ENCODE measurements at places on chromosomes 1 and 21.

DNA sequence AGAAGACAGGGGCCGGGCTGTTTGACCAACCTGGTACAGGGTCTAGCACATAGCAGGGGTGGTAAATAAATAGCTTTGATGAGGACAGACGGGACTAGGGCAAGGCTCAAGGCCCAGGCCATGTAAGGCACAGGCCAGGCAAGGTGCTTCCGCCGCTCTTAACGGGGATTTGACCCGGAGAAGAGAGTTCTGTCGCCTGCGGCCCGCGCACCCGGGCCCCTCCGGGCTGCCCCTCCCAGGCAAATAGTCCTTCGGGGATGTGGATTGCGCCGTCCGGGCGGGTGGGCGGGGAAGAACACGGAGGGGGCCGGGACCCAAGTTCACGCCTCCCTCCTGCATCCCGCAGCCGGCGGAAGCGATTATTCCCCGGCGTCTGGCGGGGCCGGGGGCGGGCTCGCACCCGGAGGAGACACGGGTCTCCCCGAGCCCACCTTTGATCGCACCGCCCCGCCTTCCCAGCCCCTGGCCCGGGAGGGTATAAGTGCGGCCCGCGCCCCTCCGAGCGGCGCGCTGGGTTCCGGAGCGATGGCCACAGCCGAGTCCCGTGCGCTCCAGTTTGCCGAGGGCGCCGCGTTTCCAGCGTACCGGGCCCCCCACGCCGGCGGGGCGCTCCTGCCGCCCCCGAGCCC lies at the start of gene MIXL1:
TSS of gene MIXL1 (plus strand) at position 508 of the 629 bp plus-strand sequence. CDS start at position 526, 18 bp downstream.
- no peak for DNase-seq

DNA sequence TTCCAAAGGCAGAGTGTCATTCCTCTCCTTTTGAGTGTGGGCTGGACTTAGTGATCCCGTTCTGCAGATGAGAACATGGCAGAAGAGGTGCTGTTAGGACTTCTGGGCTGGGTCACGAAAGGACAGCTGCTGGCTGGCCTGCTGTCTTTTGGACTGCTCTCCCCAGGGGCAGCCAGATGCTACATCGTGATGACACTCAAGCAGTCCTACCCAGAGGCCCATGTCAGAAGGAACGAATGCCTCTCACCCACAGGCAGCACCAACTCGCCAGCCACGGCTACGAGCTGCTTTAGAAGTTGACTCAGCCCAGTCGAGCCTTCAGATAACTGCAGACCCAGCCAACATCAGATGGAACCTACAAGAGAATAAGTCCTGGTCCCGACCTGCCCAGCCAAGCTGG lies 156.5 kb downstream of the KCNJ6 start:
- DNase-seq, result no peak

DNA sequence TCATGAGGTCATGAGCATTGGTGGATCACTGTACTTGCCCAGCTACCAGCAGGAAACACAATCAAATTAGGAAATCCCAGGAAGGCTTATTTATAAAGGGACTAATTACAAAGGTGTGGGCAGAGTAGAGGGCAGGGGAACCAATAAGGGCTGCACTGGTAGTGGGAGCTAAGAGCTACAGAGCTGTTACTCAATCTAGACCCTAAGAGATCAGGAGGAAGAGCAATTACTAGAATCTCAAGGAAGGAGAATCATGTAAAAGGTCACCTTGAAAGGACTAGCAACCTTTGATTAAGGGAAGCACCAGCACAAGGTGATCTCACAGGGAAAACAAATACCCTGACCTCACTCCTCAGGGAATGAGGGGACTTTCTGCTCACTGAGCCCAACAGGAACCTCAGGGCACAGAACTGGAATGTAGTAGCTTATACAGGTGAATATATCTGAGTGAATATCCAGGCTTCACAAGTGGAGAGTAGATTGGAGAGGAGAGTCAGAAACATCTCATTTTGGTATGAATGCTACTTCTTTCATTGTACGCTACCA lies 66.8 kb downstream of the SAMSN1 start:
- no peak for DNase-seq

- DNase-seq, result no peak
Measured at GRCh38 chr1:192575499-192576189, at the start of gene RGS1. Gene RGS1 (plus strand): TSS chr1:192575773. CDS start chr1:192575793, 20 bp downstream.

DNA sequence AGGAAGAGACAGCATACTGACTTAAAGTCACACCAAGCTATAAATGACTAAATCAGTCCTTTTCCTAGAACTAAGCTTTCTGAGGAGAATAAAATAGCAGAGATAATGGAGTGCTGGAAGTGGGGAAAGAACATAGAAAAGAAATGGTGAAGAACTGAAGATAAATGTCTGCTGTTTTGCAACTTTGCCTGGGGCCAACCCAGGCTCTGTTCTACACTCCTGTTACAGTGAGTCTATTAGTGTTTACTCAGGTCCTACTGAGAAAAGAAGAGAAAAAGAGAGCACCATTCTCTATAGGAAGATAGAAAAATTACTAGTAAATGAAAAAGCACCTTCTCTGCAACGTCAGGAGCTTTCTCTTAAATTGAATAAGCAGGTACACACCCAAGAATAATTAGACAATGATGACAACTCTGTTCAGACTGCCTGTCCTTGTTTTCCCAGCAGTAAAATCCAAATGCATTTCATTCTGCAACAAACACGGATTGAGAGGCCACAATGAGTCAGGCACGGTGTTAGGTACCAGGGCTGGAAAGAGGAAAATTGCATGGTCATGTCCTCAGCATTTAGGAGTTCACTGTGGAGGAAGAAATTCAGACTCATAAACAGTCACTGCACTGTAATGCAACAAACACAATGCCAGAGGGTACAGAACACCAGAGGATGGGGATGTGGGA lies 139.4 kb upstream of the CAMK1G start:
- no peak for DNase-seq

DNA sequence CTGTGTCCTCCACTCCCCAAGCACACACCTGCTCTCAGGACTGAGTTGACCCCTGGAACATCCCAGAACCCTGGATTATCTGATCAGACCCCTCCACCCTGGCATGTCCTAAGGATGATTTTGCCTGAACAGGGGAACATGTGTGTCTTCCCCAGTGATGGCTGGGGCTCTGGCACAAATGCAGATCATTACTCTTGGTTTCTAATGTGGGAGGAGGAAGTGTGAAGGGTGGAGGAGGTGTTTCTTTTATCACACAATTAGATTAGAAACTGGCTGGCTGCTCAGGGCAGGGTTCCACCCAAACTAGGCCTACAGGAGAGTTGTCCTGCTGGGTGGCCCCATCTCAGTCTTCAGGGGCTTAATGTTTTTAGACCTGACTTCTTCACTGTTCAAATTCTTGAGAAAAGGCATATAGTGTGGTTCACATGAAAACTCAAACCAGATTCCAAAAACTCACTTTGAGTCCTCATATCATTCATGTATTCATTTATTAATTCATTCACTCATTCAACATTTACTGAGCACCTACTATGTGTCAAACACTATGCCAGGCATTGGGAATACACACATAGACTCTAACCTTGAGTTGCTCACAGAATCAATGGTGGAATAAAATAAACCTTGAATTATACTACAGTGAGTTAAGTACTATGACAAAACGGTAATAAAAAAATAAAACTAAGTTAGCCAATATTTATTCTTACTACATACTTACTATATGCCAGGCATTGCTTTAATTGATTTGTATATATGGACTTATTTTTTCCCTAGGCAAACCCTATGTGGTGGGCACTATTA lies 221.8 kb upstream of the JUN start:
- no peak for DNase-seq

DNA sequence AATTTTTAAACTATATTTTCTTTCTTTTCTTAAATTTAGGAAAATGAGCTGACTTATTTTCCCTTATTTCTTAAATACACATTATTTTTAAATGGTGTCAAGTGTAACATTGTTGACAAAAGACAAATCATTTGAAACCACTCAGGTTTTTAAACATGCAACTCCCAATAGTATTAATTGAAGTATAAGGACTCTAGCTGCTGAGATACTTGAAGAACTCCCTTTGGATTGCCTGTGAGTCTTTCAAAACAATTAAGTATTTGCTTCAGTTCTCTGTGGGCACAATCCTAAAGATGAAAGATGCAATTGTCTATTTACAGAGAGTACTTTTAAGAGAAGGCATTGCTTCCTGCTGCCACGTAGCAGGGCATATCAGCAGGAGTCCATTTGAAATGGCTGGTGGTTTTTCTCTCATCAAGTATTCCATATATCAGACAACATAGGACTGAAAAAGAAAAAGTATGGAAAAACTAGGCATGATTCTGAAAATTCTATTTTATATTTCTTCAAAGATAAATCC lies 373.4 kb downstream of the NEGR1 start:
- no peak for DNase-seq

- no peak for DNase-seq
Measured at GRCh38 chr1:94855307-94855700, 35.1 kb downstream of the SLC44A3 start.

DNA sequence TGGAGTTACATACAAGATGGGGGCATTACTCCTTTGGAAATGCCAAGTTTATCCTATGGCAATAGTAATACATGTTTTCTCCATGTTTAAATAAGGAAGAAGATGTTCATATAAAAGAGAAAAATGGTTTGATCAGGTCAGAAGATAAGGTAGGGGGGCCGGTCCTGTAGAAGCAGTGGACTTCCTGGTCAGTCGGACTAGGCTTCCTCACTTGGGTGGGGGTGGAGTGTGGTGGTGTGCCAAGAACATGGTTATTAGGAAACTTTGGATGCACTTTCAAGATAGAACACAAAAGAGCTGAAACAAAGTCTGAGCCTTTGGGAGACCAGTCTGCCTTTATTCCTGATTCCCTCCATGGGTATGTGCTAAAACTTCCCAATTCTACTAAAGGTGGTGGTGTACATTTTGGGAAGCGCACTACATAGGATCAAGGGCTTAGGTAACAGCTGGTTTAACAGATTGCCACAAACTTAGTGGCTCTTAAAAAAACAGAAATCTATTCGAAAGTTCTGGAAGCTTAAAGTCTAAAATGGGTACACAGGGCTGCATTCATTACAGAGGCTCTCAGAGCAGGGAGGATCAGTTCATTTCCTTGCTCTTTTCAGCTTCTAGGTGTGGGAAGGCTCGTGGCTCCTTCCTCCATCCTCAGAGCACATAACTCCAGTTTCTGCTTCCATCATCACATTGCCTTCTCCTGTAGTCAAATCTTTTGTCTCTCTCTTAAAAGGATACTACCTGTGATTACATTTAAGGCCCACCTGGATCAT lies 64.6 kb downstream of the KDM1A start:
- DNase-seq, result peak; percentile 36

GRCh38 chr1:19457607-19458006 lies 27.7 kb downstream of the CAPZB start:
- no peak for DNase-seq

GRCh38 chr21:38505654-38506523 lies 7.6 kb upstream of the ERG start:
- no peak for DNase-seq

GRCh38 chr1:220791956-220792355 lies 5.2 kb downstream of the MTARC1 start:
- peak; percentile 34 for DNase-seq

GRCh38 chr1:205481218-205481617 lies 23.3 kb upstream of the CDK18 start:
- no peak for DNase-seq

DNA sequence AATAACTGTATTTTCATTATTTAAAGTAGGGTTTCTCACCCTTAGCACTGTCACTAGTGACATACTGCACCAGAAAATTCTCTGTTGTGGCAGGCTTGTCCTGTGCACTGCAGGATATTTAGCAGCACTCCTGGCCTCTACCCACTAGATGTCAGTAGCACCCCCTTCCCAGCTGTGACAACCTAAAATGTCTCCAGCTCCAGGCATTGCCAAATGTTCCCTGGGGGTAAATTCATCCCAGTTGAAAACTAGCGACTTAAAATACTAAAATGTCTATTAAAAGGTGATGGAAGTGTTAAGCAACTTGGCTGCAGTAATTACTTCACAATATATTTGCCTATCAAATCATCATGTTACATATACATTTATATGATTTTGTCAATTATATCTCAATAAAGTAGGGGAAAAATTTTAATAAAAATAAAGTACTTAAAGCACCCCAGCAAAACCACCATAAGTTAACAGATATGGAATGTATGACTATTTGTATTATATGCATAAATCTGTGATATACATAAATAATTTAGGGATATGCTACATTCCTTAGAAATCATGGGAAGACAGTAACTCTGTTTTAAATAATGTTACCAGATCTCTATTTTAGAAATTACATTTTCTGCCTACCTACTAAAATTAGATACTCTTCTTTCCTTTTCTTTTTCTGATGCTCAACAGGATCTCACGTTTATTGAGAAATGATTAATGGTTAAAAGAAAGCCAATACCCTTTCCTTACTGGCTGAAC lies 74.6 kb downstream of the ARID4B start:
- DNase-seq, result no peak

- DNase-seq, result no peak
Measured at GRCh38 chr1:31335007-31335406, 37.9 kb downstream of the FABP3 start.

GRCh38 chr1:10606064-10606463 lies 131.3 kb downstream of the PEX14 start:
- DNase-seq, result no peak

- DNase-seq, result no peak
Measured at GRCh38 chr1:17276568-17276967, 27.7 kb downstream of the PADI3 start.

DNA sequence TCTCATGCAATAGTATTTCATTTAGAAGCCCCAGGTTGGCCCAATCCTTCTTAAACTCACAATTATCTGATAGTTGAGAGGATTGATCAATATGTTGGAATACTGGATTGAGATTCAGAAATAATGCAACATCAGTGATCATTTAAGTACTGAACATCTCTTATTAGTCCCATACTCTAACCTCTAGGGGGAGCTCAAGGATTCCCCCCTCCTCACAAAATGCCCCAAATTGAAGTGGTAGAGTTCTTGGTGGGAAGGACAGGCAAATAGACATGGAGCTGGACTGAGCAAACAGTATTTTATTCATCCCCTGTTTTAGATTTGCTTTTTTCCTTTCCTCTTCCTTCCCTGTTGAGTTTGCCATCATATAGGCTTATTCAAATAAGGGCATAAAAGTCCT lies 62.8 kb downstream of the NGF start:
- no peak for DNase-seq

DNA sequence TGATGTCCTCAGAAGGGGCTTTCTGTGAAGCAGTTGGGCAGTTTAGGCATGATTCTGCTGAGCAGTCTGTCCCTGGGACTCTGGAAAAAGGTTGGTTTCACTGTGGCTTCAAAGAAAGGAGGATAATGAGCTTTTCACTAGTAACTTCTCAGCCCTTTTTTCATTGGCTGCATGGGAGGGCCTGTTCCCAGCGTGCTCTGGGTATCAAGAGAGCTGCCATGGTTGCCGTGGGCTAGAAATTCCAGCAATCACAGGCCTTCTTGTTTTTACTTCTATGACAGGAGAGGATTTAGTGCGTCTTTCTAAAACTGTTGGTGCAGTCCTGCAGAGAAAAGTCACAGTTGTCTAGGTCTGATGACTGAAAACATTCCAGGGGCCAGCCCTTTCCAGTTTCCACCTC lies 7.2 kb downstream of the SZRD1 start:
- DNase-seq, result no peak

Data from heart right ventricle (tissue), 16 donors.